ENCODE measurements at places on chromosomes 3 and 15.

- no peak for DNase-seq
Observed at GRCh38 chr3:85838921-85839320, 880.1 kb downstream of the CADM2 start.

GRCh38 chr15:80918196-80918783, 71.3 kb downstream of the MESD start:
- no peak for DNase-seq

GRCh38 chr3:167346171-167346570, 33.9 kb downstream of the ZBBX start:
- no peak for DNase-seq

- DNase-seq = no peak
Observed at GRCh38 chr3:177284383-177284881, 87.2 kb upstream of the TBL1XR1 start.

DNA sequence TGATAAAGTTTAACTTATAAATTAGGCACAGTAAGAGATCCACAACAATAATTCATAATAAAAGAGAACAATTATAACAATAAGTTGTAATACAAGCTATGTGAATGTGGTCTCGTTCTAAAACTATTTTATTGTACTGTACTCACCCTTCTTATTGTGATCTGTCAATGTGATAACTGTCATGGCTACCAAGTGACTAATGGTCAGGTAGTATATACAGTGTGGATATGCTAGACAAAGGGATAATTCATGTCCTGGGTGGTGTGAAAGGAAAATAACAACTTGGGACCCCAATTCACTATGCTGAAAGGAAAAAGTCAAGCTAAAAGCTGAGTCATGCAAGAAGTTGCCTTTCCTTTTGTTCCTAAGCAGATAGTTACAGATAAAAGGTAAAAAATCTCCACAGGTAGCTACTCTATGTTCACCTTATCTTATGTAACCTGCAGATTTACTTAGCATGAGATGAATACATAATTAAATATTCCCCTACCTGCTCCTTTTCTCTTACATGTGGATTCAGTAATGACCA, 10.7 kb upstream of the CYP8B1 start:
- DNase-seq = no peak
